ENCODE measurements at places on chromosomes 5 and 9.

GRCh38 chr5:134455466-134455865 is 43.8 kb upstream of the CDKN2AIPNL start:
- DNase-seq = no peak

GRCh38 chr5:74098941-74099340 is 472.9 kb downstream of the ARHGEF28 start:
- no peak for DNase-seq

DNA sequence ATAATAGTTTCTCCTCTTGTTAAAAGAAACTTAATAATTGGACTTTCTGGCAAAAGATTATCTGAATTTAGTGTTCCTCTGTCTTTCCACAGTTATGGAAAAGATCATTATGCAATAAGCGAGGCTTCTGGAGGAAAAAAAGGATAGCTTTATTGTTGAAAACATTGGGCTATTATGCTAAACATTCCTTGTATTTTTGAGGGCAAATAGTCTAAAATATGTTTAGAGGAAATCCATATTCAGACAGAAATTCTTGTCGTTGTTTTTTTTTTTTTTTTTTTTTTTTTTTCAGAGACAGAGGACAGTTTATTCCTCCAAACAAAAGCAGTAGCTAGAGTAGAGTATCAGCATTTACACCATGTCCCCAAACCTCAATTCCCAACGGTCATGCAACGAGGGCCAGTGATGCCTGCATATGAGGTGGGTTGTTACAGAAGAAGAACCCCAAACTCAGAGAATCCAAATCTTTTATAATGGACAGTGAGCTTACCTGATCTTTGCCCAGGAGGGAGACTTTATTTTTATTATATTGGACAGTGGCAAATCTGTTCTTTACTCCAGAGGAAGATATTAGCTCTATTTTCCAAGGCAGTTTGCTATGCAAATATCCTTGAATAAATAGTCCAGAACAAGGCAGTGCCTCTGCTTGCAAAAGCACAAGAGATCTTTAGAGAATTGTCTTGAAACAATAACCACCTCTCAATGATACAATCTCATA is 48.4 kb upstream of the CDK5RAP2 start:
- DNase-seq = no peak

DNA sequence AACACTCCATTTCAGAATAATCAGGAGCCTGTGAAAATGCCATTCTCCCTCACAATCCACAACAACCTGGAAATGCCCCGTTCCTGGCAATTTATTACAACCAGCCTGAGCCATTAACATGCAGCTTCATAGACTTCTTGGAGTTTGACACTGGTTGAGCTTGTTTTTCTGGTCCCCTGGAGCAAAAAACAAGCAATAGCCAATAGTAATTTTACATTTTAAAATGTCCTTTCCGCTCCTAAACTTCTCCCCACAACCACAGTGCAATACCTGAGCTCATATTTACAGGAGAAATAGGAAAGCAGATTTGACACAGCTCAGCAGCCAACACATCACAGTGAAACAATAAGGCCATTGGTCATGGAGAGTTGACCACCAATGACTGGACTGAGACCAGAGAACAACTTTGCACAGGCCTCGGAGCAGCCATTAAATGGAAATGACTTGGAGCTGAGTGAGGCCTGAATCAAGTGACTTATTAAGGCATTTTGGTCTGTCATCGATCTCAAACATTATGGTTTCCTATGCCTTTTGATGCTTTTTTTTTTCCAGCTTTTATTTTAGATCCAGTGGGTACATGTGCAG is 73.0 kb downstream of the ENC1 start:
- DNase-seq = no peak

DNA sequence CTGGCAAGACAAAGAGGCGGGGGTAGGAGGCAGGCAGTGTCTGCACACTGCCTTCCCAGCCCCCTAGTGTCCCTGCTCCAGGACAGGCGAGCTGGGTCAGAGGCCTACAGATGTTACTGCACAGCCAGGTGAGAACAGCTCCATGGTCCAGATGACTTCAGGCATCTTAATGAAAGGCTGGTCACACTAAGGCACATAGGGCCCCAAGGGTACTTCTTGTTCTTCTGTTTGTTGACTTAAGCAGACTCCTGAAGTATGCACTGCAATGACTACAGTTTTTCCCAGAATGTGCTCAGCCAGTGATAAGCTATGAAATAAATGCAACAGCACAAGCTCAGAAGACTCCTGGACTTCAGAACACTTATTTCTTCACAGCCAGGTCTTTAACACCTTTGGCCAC is 27.4 kb downstream of the ATPSCKMT start:
- no peak for DNase-seq

GRCh38 chr9:38424918-38425317 is 664 bp upstream of the IGFBPL1 start:
- DNase-seq = no peak

DNA sequence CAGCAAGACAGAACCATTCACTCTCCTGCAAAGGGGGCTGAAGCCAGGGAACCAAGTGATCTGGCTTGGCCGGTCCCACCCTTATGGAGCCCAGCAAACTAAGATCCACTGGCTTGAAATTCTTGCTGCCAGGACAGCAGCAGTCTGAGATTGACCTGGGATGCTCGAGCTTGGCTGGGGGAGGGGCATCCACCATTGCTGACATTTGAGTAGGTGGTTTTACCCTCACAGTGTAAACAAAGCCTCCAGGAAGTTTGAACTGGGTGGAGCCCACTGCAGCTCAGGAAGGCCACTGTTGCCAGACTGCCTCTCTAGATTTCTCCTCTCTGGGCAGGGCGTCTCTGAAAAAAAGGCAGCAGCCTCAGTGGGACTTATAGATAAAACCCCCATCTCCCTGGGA is 60.5 kb downstream of the TNFSF8 start:
- DNase-seq = no peak

GRCh38 chr9:8543219-8543618 is 743.6 kb upstream of the DMAC1 start:
- no peak for DNase-seq
